ENCODE measurements at places on chromosomes 16 and 17. TPM values are rescaled to one million over a fixed set of nuclear protein-coding genes. Genes with fewer than 3 reads are reported as not detected.

Gene TMEM238L
- not detected for polyA plus RNA-seq

Gene ANKFN1
- polyA plus RNA-seq: not detected

Gene CCL15
- polyA plus RNA-seq: not detected

Gene PRDM7
- polyA plus RNA-seq: not detected

Gene CACNG3
- not detected for polyA plus RNA-seq

Gene TMEM100
- polyA plus RNA-seq: not detected

Gene SPIRE2
- polyA plus RNA-seq: 0.84 TPM

Gene UBALD2
- polyA plus RNA-seq: 3.3 TPM

Gene LRRC37B
- 13.9 TPM for polyA plus RNA-seq

Gene CSNK2A2
- polyA plus RNA-seq: 20.5 TPM

Gene MGAT5B
- polyA plus RNA-seq: 1.7 TPM

Gene CCL17
- not detected for polyA plus RNA-seq

Gene WSCD1
- 6.3 TPM for polyA plus RNA-seq

Gene MYH13
- polyA plus RNA-seq: not detected

Gene DOC2B
- polyA plus RNA-seq: 2.2 TPM

Gene FXR2
- polyA plus RNA-seq: 20.3 TPM

Gene KRTAP1-5
- polyA plus RNA-seq: not detected

Gene KCNG4
- polyA plus RNA-seq: not detected

Gene VTN
- not detected for polyA plus RNA-seq

Gene PIMREG
- 5.1 TPM for polyA plus RNA-seq

Gene C16orf54
- polyA plus RNA-seq: not detected

Gene CCDC200
- not detected for polyA plus RNA-seq

Gene IGF2BP1
- not detected for polyA plus RNA-seq

Gene TSPAN10
- polyA plus RNA-seq: 0.94 TPM

Gene KPNA2
- polyA plus RNA-seq: 108 TPM

Gene ARHGAP44
- polyA plus RNA-seq: 8.2 TPM

Gene MMP25
- not detected for polyA plus RNA-seq

Gene SKAP1
- polyA plus RNA-seq: not detected

Gene KCNJ2
- 0.09 TPM for polyA plus RNA-seq

Gene LRRC46
- 6.0 TPM for polyA plus RNA-seq

All from Purkinje cell (primary cell).